ENCODE measurements at places on chromosomes 4 and X.

DNA sequence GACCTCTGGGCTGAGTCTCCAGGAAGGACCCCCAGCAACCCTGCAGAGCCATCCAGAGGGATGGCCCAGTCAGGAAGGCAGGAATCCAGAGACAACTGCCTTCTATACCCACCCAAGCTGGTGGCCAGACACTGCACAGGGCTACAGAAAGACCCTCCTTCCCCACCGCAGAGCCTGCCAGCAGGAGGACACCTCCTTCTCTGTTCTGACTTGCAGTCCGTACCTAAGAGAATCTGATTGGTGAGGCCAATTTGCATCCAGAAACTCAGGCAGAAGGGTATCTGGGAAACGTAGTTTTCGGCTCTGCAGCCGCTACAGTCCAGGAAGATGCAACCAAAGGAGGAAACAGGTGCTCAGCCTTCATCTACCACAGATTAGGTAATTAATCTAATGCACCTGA, 155.4 kb upstream of the FRG1 start:
- no peak for DNase-seq

GRCh38 chr4:181345931-181346330, 897.3 kb upstream of the TENM3 start:
- no peak for DNase-seq

DNA sequence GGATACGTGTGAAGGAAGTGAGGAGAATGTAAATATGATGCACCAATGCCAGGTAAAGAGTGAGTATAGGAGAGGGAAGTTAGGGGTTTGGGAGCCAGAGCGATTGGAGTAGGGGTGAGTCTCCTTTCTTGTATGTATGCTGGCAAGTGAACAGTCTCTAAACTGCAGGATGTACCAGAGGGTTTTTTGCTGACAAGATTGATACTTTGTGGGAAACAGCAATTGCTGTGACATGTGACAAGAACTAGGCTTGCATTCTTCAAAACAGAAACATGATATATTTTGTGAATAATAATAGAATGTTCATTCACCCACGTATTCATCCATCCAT, 706 bp downstream of the CHIC1 start:
- DNase-seq = no peak

GRCh38 chr4:185955151-185955770, 113.7 kb upstream of the TLR3 start:
- DNase-seq = no peak

GRCh38 chr4:26748811-26749210, 111.8 kb upstream of the STIM2 start:
- no peak for DNase-seq

DNA sequence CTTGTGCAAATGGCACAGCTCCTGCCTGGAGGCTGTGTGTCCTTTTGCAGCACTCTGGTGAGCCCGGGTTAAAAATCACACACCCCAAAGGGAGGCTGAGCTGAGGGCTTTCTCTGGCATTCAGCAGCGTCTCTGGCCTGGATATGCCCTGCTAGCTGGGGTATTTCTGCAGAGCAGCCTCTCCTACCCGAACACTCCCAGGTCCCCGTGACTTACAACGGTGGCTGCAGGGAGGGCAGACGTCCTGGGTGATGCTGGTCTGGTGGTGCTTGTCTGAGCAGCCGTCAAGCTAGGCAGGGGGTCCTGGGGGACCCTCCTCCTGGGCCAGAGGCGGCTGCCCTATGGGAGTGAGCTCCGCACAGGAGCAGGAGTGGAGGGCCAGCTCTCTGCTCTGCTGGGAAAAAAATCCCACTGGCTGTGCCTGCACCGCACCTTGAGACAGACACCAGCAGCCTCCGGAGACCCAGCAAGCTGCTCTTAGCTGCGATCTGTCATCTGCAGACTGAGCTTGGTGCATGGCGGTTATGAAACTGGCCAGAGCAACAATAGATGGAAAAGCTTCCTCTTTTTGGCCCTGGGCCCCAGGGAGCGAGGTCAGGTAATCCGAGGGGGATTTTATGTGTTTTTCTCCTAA, 41.3 kb upstream of the ASMTL start:
- DNase-seq = no peak

DNA sequence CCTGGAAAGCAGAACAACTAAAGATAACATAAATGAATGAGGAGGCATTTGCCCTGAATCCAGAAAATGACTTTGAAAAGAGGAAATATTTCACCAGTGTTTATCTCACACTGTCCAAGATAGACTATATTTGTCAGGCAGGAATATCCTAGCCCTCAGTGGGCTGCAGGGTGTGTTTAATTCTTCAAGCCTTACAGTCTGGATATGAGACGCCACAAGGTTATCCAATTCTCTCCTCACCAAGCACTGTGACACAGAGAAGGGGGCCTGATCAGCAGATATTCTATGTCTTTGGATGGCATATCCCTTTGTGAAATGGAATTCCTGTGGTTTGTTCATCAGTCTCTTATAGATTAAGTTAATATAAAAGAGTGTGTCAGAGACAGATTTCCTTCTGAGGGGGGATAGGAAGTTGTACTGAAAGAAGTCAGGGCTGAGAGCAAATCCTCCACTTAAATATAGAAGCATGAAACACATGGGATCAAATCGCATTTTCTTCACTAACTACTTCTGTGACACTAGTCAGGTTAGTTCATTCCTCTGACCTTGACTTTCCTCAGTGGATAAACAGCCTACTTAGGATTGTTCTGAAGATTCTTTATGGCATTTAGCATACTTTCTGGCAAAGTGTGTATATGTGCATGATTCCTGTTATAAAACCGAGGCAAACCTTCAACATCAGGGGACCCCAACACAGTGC, 6.8 kb upstream of the G3BP2 start:
- DNase-seq = no peak

GRCh38 chr4:163660636-163661035, 166.1 kb downstream of the TMA16 start:
- DNase-seq = no peak

DNA sequence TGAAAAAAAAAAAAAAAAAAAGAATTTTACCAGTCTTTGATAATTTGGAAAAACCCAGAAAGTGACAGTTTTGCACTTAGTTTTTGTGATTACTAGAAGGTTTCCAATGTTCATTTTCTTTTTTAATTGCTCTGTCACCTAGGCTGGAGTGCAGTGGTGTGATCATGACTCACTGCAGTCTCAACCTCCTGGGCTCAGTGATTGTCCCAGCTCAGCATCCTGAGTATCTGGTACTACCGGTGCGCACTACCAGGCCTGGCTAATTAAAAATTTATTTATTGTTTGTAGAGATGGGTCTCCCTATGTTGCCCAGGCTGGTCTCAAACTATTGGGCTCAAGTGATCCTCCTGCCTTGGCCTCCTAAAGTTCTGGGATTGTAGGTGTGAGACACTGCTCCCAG, 3.3 kb downstream of the NUDT9 start:
- no peak for DNase-seq

DNA sequence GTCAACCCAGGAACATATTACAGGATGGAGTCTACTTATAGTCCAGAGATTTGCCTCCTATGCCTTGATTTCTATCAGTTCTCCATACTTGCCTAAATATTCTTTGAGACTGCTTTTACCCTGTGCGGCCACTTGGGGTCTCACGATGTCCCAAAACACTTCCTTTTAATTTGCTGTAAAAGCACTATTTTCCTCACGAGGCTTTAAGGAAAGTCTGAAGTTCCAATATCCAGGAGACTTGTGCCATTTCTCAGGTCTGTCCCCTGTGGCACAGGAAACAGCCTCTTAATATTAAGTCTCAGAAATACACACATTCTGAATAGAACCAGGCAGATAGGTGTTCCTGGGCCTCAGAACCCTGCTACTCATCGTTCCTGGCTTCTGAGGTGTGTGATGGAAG, 142.9 kb downstream of the TMEM164 start:
- no peak for DNase-seq

- no peak for DNase-seq
Measured at GRCh38 chrX:31658360-31658759, 586.5 kb upstream of the FTHL17 start.

DNA sequence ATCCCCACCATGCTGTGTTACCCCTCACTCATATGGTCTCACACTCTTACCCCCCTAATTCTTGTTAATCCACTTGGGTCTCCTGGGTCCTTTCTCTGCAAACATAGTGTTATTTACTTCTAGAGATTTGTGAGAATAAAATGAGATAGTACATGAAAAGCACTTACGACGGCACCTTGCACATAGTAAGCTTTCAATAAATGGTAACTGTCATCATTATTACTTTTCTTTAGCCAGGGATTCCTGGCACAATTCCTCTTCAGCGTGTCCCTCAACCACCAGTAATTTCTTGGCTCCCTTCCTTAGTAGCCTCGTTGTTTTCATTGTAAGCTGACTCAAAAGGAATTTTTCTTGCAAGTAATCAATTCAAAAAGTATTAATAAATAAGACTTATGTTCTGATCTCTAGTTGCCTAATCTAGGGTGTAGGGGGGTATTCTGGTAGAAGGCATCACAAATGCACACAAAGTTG, 30.1 kb upstream of the RBMX start:
- DNase-seq = no peak

DNA sequence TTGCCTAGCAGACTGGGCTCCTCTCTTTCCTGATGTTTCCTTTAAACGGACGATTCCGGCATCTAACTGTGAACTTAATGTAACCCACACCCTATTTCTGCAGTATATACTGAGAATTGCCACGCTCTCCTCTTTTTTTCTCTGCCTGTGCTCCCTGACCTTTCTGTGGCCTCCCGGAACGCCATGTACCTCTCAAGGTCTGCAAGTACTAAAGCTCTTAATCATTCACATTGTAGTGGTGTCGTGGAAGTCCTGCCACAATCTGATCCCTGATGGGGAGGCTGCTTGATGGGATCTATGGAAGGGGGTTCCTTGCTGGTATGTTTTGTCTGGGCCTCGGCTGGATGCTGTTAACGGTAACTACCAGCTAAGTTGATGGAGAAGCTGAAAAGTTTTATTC, 302.9 kb upstream of the EPHA5 start:
- DNase-seq = no peak

GRCh38 chr4:90183254-90183653, 56.1 kb downstream of the CCSER1 start:
- DNase-seq = no peak

Measured in BE2C (cell line).